Endodermal cell (in vitro differentiated cells): ENCODE measurements at places on chromosomes 6 and 20. TPM values are rescaled to one million over a fixed set of nuclear protein-coding genes. Genes with fewer than 3 reads are reported as not detected.

KHDRBS2 gene
- total RNA-seq, result 27.0 to 29.0 TPM (median 27.7 TPM) in 3 replicates

VIP gene
- not detected in 3 replicates for total RNA-seq

CCDC170 gene
- total RNA-seq, result 2.1 and 4.1 TPM in 2 replicates

CLPSL1 gene
- not detected in 2 replicates for total RNA-seq

- no peak for DNase-seq
These were observed 24.2 kb downstream of the SGK1 start for GRCh38 chr6:134293659-134294161.

- peak; percentile 65 for DNase-seq
These were observed 59.2 kb upstream of the KIF25 start for GRCh38 chr6:167937948-167938911.
